ENCODE measurements at places on chromosomes 4 and X.

- no peak for DNase-seq
These were observed 165.8 kb downstream of the SHROOM4 start for GRCh38 chrX:50648156-50648555.

DNA sequence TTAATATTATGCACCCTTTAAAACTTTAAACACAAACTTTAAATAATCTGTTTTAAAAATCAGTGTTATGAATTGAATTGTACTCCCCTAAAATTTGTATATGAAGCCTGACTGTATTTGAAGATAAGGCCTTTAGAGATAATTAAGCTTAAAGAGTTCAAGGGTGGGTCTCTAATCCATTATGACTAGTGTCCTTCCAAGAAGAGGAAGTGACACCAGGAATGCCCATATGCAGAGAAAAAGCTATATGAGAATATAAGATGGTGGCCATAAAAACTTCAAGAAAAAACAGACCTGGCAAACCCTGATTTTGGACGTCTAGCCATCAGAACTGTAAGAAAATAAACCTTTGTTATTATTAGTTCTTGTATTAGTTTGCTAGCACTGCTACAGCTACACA, 29.0 kb downstream of the UGT2A2 start:
- no peak for DNase-seq

DNA sequence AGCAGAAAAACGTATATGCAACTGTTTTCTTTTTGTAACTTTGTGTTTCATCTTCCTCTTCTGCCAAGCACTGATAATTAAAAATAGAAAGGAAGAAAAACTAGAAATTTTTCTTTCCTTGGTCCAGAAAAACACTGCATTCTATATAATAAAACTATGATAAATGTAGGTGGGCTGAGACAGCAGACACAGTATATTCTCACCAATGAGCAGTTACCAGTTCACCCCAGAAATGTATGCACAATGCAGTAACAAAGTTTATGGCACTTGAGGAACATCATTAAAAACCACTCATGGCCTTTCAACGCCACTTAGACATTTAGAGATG, 79.4 kb downstream of the FAT1 start:
- no peak for DNase-seq

DNA sequence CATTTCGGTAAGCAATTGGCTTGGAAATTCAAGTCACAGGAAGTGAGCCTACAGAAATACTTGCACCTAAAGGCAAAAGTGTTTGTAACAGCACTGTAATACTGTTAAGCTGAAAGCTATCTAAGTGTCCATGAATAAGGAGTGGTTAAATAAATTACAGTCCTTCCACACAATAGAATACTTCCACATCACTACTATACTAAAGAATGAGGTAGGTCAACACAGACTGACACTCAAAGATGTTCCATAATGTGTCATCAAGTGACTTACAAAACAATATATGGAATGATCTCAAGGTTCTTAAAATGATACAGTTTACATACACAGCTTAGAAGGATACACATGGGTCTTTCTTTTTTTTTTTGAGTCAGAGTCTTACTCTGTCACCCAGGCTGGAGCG, 27.0 kb downstream of the SLC10A6 start:
- DNase-seq = no peak

DNA sequence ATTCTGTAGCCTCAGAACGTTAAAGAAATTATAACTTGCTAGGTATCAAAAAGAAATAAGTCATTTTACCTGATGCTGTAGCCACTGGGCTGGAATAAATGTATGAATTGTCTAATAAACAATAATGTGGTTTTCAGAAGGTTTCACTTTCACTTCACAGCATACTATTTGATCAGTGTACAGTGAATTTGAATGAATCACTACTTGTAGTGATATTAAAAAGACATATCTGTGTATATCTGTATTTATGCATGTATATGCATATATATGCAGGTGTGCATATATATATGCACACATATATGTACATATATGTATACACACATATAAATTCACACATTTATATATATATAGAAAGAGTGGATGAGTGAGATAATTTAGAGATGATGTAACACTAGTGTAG, 440.0 kb upstream of the PCDH10 start:
- DNase-seq = no peak

DNA sequence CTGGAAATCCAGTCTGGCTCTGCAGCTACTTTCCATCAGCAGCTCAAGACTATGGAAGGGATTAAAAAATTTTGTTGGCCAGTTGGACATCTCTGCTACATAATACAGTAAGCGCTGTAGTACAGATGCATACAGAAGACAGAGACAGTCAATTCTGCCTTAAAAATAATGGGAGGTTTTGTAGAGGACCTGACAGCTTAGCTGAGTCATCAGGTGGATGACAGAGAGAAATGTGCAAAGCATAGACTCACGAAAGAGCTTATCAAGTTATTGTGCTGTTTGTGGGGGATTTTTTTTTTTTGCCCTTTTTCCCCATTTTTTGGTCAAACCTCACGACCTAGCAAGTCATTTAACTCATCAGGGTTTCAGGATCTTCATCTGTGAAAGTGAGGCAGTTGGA, 149.0 kb upstream of the SCML1 start:
- no peak for DNase-seq

DNA sequence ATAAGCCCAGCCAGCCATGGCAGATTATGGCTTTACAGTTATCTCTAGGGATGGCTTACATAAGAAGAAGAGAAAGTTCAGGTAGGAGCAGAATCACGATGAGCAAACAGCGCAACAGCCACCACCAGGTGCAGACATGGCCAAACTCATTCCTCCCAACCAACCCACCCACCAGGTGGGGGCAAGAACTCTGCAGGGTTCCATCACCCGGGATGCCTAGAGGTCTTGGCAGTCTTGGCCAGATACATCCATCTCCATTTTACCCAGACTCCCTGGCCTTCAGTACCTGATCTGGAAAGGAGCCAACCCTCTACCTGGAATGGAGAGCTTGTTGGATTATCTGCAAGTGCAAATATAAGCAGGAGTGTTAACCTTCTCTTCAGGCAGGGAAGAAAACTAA, 7.5 kb downstream of the TSC22D3 start:
- no peak for DNase-seq

DNA sequence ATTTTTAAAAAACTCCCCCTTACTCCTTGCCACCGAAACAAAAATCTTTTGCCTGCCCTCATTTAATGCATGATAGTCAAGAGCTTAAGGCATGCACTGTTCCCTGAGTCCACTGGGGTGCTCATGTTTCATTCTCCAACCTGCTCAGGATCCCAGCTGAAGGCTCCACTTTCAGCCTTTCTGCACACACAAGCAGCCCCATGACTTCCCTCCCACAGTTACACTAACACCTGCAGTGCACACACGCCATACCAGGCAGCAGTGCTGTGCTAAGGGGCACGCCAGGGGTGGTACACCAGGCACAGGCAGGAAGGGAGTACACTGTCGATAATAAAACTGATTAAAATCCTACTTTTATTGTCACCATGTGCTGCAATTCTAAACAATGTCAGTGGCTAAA, 385.2 kb downstream of the BMPR1B start:
- no peak for DNase-seq

GRCh38 chrX:18701621-18702361, 5.7 kb upstream of the PPEF1 start:
- DNase-seq = no peak

DNA sequence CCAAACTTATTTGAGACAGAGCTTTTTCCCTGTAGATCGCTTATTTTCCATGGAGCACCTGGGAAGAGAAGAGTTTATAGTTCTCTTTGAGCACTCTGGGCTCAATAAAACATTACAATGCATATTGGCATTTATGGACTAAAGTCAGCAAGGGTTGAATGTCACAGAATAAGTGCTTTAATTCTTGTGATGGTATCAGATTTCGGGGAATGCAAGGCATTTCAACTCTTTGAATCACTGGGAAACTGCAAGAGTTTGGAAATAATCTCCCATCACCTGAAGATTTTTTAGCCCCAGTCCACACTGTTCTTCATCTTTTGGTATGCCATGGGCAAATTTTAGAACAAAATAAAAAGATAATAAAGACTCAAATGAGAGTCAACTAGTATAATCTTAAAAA, 111.5 kb upstream of the WDFY3 start:
- no peak for DNase-seq

DNA sequence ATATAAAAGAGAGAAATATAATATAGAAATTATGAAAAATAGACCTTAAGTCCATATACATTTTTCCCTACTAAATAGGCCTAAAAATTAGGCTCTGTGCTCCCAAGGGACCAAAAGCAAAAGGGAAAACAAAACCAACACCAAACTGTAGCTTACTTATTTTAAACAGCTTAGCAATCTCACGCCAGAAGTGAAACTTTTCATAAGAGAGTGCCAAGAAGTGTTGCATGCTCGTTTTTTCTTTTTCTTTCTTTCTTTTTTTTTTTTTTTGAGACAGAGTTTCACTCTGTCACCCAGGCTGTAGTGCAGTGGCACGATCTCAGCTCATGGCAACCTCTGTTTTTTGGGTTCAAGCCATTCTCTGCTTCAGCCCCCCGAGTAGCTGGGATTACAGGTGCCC, 250.4 kb downstream of the TMA16 start:
- no peak for DNase-seq

GRCh38 chr4:55820279-55820678, 689 bp downstream of the EXOC1L start:
- no peak for DNase-seq

DNA sequence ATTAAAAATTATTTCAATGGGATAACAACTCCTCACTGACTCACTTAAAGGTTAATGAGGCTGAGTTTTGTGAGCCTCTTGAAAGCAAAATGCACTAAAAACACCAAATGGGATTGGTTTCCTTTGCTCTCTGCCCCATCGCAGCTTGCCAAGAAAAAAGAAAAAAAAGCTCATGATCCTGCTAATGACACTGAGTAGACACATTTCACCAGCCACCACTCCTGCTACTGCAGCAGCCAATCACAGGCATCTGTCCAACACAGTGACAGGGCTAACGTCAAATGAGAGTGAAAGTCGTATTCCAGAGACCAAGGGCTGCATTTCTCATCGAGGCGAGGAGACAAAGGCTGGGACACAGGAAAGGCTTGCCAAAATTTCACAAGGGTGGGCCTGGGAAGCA, 5.2 kb downstream of the APBB2 start:
- DNase-seq = no peak

- DNase-seq = no peak
These were observed 21.1 kb downstream of the ACOX3 start for GRCh38 chr4:8419222-8420041.

DNA sequence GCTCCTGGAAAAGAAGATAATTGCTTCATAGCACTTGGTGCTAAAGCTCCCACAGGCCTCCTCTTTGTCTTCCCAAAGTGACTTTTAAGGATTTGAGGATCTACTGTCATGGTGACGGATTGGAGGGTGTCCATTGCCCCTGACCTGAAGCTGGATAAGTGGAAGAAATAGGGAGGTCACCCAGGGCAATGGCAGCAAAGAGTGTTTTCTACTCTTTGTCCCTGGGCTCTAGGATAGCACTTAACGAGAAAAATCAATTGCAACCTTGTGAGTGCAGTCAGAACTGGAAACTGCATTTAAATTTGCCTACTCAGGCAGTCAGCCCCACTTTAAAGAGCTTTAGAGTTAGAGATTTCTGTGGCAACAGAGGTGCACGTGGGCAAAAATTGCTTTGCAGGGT, 43.7 kb upstream of the XK start:
- DNase-seq = no peak
